ENCODE measurements at places on chromosomes 7 and 10.

- peak; percentile 65 for DNase-seq
Observed at GRCh38 chr7:37510043-37510634, 61.5 kb upstream of the ELMO1 start.

DNA sequence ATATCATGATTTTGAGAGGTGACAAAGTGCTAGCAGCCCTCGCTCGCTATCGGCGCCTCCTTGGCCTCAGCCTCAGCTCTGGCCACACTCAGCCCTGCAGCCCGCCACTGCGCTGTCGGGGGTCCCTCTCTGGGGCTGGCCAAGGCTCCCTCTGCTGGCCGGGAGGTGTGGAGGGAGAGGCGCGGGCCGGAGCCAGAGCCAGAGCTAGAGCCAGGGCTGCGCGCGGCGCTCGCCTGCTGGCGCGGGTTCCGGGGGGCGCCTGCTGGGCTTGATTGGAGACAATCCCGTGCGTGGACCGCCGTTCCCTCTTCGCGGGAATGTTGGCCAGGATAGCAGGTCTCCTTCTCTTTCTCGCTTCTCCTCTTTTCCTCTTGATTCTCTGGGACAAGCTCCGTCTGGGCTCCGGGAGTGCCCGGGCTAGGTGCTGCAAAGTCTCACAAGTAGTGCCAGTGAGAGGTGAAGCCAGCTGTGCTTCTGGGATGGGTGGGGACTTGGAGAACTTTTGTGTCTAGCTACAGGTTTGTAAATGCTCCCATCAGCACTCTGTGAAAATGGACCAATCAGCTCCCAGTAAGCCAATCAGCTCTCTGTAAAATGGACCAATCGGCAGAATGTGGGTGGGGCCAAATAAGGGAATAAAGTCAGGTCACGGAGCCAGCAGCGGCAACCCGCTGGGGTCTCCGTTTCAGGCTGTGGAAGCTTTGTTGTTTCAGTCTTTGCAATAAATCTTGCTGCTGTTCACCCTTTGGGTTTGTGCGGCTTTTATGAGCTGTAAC, 43.4 kb upstream of the ELMO1 start:
- no peak for DNase-seq

GRCh38 chr10:70779511-70780369, 5.4 kb downstream of the TBATA start:
- no peak for DNase-seq

DNA sequence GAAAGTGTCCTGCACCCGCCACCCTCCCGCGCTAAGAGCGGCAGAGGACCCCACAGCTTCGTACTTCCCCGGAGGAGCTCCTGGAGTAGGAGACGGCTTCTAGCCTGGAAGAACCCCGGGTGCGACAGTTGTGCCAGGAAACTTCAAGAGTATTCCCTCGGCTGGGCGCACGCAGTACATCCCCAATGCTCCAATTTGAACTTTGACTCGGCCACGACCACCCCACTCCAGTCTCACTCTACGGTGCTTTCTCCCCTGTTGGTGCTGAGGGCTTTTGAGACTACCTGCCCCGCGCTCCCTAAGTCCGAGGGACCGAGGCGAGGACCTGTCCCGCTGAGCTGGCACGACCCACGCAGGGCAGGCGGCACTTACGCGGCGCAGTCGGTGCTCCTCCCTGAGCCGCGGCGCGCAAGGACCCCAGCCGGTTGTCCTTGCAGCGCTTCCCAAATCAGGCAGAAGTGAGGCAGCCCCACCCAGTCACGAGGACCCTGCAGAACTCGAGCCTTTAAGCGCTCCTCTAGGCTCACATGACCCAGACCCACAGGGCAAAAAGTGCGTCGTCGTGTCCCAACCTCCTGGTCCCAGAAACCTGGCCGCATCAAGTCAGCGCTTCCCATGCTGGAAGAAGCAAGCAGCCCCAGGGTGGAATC, at the start of gene CPVL:
Gene CPVL (minus strand): TSS at position 481 of the 650 bp plus-strand sequence. CDS start 25,476 bp downstream, outside the sequence.
- no peak for DNase-seq

- DNase-seq, result peak; percentile 82
Observed at GRCh38 chr10:62038609-62039190, 137.2 kb downstream of the ARID5B start.

- no peak for DNase-seq
Observed at GRCh38 chr10:111233439-111233838, 156.6 kb downstream of the ADRA2A start.

DNA sequence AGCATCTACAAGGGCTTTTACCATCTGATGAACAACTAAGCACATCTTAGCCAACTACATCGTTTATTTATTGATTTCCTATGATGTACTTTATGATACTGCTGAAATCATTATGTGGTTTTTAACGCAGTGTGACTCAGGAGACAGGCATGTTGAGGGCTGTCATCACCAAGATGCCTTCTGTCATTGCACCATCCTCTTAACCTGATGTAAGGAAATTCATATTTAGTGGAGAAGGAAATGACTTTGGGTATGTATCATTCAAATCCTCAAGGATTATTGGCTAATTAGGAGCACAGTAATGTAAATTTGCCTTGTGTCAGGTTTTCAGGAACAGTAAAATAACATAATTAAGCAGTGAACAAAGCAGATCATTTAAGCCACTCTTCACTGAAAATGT, 138.5 kb upstream of the MGMT start:
- DNase-seq, result no peak

DNA sequence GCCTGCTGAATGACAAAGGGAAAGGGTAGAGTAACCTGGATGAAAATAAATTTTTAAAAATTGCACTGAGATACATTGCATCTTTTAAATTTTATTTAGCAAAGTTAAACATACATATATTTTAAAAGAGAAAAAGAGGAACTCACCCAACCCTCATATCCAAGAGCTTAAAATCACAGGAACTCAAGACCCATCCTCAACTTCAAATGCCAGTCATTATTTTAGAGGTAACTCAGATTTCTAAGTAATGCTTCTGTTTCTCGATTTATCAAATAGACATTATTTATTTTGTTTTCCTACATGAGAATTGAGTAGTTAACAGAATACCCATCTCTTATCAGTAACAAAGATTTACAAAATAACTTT, 32.4 kb upstream of the KMT2E start:
- DNase-seq, result peak; percentile 49

DNA sequence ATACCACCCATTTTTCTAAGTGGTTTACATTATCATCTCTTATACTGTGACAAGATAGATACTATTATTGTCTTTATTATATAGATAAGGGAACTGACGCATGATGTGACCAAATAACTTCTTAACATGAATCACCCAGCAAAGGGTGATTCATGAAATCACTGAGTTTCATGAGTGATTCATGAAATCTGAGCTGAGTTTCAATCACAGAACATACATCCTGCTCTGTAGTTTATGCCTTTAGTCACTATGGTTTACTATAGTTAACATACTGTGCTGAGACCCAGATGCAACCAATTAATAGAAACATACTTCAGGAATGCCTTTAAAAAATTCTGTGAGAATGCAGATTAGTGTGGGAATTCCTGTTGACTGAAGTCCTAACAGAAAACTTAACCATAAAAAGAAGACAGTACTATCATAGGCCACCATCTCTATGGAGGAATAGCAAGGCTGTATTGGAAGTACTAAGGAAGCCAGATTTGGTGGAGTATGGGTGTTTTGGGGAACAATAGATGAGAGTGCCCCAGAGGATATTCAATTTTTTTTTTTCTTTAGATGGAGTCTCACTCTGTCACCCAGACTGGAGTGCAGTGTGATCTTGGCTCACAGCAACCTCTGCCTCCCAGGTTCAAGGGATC, 43.1 kb upstream of the SEMA3A start:
- DNase-seq, result no peak

DNA sequence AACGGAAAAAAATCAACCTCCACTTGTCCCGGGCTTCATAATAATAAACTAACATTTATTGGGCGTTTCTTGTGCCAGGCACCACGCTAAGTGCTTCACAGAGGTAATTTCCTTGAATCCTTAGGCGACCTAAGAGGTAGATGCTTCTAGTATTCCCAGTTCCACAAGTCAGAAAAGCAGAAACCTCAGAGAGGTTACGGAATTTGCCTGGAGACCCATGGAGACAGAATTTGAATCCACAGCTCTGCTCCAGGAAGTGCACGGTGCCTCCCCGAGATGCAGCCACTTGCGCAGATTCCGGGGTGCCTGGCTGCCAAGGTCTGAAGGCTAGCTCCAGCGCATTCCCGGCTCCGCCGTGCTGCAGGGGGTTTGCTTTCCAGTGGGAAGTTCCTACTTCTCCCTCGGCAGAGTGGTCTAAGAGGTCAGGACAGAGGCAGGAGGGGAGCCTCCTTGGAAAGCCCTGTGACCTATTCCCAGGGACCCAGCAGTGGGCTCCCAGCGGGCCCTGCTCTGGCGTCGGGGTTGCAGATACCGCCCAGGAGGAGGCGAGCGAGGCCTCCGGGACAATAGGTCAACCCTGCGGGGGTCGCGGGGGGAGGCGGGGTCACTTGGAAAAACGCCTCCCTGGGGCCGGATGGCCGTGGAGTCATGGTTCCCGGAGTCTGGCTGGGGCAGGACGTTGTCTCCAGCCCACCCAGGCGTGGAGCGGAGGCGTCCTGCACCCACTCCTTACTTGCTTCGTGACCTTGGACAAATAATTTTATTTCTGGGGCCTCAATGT, 10.1 kb upstream of the NKX2-3 start:
- no peak for DNase-seq

- DNase-seq, result no peak
Observed at GRCh38 chr10:87657371-87657770, 2.3 kb upstream of the PAPSS2 start.

GRCh38 chr7:108413782-108414492, 42.3 kb downstream of the NRCAM start:
- DNase-seq, result no peak

- DNase-seq, result peak; percentile 72
Observed at GRCh38 chr10:98309366-98310355, 41.7 kb upstream of the LOXL4 start.

DNA sequence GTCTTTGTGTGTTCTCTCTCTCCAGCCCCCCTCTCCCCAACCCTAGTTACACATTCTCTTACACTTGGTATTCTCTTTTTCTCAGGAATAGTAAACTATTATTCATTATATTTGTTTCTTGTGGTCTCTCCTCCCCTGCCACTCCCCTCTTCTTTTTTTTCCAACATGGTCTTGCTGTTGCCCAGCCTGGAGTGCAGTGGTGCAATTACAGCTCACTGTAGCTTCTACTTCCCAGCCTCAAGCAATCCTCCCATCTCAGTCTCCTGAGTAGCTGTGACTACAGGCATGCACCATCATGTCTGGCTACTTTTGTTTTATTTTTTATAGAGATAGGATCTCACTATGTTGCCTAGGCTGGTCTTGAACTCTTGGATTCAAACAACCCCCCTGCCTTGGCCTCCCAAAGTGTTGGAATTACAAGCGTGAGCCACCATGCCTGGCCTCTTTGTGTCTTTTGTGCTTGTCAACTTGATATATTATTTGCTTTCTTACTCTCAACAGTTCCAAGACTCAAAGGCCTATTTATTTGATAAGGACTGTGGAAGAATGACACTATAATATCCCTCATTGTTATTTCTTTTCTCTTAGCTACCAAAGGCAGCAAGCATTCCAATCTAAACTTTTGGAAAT, 66.9 kb downstream of the MLLT10 start:
- DNase-seq, result no peak

- DNase-seq, result no peak
Observed at GRCh38 chr7:5491251-5492019, 67.8 kb upstream of the TNRC18 start.

- no peak for DNase-seq
Observed at GRCh38 chr10:75286901-75287300, 51.1 kb upstream of the COMTD1 start.

GRCh38 chr7:23607130-23607529, 9.9 kb downstream of the CCDC126 start:
- no peak for DNase-seq

GRCh38 chr7:88344956-88345832, 38.5 kb upstream of the STEAP4 start:
- DNase-seq, result no peak

- DNase-seq, result no peak
Observed at GRCh38 chr7:27868131-27868550, 128.2 kb downstream of the TAX1BP1 start.

- DNase-seq, result no peak
Observed at GRCh38 chr7:137943132-137943551, 58.7 kb downstream of the CREB3L2 start.

GRCh38 chr7:18495412-18496340, at the start of gene HDAC9:
TSS of gene HDAC9 (plus strand) at chr7:18495749. CDS start at chr7:18496303, 554 bp downstream.
- DNase-seq, result no peak

DNA sequence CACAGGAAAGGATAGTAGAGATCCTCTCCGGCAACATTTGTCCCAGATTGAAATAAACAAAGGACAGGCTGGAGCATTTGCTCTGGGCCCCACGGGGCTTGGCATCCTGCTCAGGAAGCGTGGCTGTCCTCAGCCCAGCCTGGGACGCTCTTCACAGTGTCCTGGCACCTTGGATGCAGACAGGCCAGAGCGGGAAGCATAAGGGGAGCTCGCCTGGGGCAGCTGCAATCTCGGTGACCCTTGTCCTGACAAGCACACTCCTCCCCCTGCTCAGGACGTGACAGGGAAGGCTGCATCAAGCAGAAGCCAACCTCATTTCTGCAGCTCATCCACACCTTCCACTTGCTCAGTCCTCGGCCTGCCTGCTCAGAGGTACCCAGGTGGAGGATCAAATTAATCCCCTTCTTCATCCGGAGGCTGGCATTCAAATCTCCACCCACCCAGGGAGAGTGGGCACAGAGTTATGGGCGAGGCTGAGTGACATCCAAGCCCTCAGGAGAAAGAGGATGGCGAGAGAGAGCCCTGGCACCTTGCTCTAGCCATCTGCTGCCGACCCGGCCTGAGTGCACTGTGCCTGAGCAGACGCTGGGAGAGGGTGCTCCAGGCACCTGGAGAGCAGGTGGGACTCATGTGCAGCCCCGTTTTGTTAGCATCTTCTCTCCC, 47.6 kb downstream of the ABRAXAS2 start:
- no peak for DNase-seq

GRCh38 chr7:92623544-92623943, 33.4 kb upstream of the FAM133B start:
- DNase-seq, result no peak

GRCh38 chr7:33186192-33186591, 56.8 kb downstream of the BBS9 start:
- no peak for DNase-seq

- no peak for DNase-seq
Observed at GRCh38 chr7:144759653-144760052, 76.2 kb downstream of the TPK1 start.

GRCh38 chr10:127907411-127908105, 655 bp downstream of the PTPRE start:
- DNase-seq, result peak; percentile 2

- no peak for DNase-seq
Observed at GRCh38 chr10:32271617-32272016, 75.3 kb downstream of the EPC1 start.

GRCh38 chr7:104980440-104980839, 33.6 kb upstream of the KMT2E start:
- DNase-seq, result no peak

GRCh38 chr10:104622598-104623209, 18.4 kb upstream of the SORCS3 start:
- no peak for DNase-seq

GRCh38 chr10:3976718-3977117, 191.7 kb upstream of the KLF6 start:
- DNase-seq, result no peak

DNA sequence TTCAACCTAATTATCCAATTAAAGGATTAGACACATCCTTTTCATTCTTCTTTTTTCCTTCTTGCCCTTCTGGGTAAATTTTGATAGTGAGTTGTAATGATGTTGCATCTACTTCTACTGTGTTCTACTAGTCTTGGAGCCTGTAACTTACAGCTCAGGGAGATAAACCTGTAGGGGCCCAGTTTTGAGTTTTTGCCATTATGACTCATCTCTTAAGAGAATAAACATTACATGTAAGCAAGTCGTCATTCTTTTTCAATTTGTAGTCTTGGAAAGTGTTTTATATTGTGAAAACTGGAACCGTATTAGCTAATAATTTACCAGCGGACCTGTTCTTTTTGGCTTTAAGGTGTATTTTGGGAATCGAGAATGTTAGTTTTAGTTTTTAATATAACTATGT, 89.7 kb upstream of the RPA3 start:
- no peak for DNase-seq

Data from Kasumi-1 (cell line).